ENCODE measurements at places on chromosomes 12 and 14.
A peak's percentile ranks its signal among the peaks of the same experiment; 100 is the strongest.

DNA sequence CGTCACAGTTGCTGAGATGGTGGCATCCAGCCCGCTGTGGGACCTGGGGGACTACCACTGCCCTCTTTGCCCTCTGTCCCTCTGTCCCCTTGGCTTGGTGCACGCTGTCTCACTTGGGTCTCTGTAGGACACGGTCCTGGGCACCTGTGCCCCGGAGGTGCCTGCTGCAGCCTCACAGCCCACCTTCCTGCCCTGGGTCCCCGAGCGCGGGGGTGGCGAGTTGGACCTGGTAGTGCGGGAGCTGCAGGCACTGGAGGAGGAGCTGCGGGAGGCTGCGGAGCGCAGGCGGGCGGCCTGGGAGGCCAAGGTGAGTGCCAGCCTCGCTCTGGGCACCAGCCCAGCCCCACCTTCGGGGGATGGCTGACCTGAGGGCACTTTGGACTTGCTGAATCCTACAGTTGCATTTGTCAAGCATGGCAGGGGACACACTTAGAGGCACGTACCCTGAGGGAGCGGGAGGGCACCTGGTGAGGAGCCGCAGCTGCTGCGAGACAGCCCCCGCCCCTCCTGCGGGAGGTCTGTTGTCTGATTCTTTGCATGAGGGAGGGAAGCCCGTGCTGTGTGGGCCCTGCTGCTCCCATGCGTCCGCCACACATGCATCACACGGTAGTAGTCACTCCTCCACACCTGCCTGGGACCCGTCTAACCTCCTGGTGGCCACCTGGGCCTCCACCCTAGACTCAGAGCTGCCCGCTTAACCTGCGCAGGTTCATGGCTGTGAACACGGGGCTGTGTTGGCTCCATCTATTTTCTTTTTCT is 6.8 kb downstream of the TEDC1 start:
- no peak for DNase-seq

DNA sequence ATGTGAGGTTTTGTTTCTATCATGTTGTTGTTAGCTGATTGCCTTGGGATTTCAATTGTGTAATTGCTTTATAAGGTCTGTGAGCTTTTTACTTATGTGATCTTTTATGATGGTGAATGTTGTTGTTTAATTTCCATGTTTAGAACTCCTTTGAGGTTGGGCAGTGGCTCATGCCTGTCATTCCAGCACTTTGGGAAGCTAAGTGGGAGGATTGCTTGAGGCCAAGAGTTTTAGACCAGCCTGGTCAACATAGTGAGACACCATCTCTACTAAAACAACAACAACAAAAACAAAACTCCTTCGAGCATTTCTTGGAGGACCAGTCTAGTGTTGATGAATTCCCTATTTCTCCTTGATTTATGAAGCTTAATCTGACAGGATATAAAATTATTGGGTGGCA is 102.1 kb upstream of the PMCH start:
- DNase-seq = no peak

GRCh38 chr12:20438299-20438779 is 70.0 kb downstream of the PDE3A start:
- no peak for DNase-seq

GRCh38 chr12:89525305-89525823 is 483 bp downstream of the POC1B start:
- peak; percentile 63 for DNase-seq

- DNase-seq = no peak
Measured at GRCh38 chr12:94309373-94309772, 150.3 kb downstream of the CEP83 start.

DNA sequence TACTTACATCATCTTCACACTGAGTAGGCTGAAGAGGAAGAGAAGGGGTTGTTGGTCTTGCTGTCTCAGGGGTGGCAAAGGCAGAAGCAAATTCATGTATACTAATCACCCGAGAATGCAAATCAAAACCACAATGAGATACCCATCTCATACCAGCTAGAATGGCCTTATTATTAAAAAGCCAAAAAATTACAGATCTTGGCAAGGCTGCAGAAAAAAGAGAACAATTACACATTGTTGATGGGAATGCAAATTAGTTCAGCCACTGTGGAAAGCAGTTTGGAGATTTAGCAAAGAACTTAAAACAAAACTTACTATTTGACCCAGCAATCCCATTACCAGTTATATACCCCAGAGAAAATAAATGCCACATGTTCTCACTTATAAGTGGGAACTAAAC is 154.9 kb downstream of the SEC23A start:
- DNase-seq = no peak

DNA sequence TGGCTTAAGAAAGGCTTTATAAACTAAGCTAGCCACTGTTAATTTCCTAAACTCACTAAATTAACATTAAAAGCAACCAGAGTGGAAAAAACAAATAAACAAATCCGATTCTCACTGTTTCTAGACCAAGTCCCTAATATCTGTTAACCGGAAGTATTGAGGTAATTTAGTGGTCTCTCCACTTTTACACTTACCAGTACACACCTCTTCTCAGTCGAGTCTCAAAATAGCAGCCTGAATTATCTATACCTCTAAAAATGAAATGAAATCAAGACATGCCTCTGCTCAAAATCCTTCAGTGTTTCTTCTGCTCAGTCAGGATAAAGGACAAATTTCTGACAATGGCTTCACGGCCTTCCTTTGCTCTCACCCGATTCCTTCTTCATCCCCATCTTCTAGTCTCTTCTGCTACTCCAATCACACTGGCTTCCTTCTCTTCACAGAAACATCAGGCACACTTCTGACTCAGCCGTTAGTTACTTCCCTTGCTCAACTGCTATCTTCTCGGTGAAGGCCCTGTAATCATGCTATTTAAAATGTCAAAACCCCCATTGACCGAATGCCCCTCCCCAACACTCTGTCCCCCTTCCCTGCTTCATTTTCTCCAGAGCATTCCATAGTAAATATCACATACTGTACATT is 161.3 kb downstream of the KITLG start:
- no peak for DNase-seq

GRCh38 chr14:35932136-35932535 is 106.0 kb downstream of the BRMS1L start:
- peak; percentile 5 for DNase-seq

DNA sequence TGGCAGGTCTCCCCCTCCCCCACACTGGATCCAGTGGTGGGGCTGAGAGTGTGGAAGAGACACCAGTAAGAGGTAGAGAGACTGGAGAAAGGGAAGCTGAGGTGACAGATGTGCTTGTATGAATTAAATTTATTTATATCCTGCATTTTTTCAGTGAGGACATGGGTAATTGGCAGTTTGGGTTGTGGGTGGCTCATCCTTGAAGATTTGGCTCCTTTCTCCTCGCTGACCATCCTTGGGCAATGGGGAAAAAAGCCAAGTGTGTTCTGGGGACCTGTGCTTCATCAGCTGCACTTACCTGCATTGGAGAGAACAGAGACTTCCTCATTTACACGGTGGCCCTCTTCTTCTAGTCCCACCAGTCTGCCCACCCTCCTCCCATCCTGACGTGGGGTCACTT is 86.4 kb downstream of the RFX4 start:
- DNase-seq = no peak

Data from thymus (tissue), 14 donors.